ENCODE measurements at places on chromosomes 6 and 20.

- DNase-seq = no peak
Measured at GRCh38 chr6:18166312-18167036, 11.3 kb downstream of the KDM1B start.

DNA sequence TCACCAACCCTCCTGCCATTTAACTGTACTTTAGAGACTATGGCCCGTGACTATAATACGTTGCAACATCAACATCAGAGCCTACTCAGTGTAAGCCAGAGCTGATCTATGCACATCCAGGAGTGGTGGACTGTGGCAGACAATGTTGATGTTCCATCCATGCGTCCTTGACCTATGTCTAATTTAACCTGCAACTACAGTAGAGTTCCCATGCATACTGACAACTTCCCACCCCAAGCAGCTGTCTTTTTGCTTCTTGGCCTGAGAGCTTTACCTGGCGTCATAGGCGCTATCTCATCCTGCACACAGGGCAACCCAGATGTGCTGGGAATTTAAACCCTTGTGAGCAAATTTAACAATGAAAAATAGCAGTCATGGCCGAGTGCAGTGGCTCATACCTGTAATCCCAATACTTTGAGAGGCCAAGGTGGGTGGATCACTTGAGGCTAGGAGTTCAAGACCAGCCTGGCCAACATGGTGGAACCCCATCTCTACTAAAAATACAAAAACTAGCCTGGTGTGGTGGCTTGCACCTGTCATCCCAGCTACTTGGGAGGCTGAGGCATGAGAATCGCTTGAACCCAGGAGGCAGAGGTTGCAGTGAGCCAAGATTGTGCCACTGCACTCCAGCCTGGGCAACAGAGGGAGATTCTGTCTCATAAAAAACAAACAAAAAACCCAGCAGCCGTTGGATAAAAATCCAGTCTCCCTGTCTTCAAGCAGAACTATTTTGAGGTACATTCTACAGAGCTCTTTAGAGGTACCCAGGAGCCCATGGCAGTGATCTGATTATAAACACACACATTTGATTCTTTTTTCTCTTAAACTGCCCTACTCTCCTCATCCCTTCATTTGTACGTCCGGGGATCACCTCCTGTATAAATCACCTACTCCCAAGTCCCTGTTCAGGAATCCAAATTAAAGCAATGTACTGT is 22.0 kb downstream of the PERP start:
- DNase-seq = no peak

DNA sequence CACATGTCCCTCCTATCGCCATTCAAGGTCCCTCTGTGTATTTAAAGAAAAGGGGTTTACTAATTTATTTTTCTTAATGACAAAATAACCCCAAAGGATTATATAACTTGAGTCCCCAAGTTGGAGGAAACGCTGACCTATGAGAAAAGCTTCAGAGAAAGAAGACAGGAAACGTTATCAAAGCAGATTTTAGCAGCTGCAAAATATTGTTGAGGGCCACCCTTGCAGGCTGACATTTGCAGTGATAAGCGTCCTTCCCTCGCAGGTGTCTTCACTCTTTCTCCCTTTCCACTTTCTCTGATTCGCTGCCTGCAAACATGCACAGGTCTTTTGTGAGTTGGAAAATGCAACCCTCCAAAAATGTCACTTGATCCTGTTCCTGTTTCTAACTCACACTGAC is 103.2 kb upstream of the RIPOR2 start:
- DNase-seq = no peak

DNA sequence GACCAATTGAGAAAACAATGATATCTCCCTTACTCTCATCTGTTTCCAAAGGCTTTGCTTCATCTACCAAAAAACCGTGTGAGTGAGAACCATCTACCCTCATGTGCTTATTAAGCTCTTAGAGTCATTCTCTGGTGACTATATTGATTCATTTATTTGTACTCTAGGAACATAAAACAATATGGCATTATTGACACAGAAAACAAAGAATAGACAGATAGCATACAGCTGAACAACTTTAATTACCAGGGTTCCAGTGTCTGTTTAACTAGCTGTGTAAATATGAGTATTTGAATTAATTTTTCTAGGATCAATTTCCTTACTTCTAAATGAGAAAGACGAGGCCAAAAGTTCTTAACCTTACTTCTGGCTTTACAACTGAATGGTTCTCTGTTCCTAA is 31.3 kb upstream of the HEY2 start:
- no peak for DNase-seq

DNA sequence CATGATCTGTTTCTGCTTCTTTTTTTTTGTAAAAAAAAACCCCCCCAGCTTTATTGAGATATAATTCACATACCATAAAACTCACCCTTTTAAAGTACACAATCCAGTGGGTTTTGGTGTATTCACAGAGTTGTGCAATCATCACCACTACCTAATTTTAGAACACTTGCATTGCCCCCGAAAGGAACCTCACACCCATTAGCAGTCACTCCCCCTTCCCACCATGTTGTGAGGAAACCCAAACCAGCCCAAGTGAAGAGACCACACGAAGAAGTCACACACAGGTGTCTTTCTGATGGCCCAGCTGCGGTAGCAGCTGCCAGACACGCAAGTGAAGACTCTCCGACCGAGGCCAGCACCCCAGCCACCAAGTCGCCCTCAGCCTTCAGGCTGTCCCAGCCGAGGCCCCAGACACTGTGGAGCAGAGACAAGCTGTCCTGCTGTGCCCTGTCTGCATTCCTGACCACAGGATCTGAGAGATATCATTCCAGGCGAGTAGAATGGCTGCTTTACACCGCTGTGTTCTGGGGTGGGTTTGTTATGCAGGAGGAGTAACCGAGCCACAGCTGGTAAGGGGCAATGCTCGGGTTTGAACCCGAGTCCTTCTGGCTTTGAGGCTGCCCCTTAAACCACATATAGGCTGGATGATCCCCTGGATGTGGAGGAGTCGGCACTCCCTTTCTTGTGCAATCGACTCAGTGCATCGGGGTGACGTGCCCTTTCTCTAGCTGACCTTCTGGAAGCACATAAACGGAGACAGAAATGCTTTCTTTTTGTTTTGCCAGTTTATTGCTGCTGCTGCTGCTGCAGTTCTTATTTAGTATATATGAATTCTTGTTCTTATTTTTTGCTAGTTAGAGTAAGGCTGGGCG is 59.1 kb upstream of the PTPN1 start:
- DNase-seq = no peak

DNA sequence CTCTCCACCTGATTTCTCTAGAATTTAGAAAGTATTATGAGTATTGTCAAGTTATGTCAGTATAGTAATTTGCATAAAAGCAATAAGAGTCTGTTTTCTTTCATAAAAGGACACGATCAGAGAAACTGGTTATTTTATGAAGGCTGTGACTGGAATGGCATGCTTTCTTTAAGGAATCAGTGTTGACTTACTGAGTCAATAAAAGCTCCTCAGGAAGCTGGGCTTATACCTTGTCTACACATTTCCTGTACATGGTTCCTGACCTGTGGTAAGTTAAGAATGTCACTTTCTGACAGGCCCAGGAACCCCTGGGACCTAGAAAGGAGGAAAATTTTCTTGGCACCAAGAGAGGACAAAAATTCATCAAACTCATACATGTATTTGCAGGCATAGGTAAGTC is 1224.0 kb upstream of the ADGRB3 start:
- no peak for DNase-seq

- DNase-seq = no peak
Measured at GRCh38 chr20:53708129-53708968, 114.7 kb upstream of the ZNF217 start.

DNA sequence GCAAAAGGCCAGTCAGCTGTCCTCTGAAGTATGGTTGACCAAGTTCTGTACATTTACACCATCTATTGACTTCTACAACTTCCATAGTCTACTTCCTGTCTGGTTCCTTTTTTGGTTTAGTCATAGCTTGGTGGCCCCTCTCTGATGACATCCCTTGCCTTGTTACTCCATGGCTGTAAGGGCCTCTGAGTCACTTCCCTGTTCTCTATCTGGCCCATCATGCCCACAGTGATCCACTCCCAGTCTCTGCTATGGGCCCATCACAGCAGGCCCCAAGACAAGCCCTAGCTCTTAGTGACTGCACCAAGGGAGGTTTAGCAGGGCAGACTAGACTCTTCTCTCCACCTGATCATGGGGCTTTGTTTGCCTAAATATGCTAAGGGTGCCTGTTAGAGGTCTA is 441.6 kb downstream of the HACE1 start:
- DNase-seq = no peak

DNA sequence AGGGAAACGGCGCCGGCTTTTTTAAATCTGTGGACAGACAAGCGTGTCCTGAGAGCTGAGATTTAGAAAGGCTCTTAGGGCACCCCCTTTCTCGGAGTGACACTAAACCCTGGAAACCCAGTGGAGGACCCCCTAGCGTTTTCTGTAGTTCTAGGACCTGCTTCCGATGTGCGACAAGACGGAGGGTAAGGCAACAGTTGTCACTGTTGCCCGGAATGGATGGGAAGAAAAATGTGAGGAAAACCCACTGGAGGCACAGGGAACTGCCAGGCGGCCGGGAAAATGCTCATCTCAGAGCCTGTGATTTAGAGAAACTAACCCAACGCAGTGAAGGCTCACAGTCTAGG is 551 bp upstream of the ATP5F1E start:
- DNase-seq = no peak

GRCh38 chr6:7201732-7202541 is 94.2 kb downstream of the RREB1 start:
- DNase-seq = no peak

DNA sequence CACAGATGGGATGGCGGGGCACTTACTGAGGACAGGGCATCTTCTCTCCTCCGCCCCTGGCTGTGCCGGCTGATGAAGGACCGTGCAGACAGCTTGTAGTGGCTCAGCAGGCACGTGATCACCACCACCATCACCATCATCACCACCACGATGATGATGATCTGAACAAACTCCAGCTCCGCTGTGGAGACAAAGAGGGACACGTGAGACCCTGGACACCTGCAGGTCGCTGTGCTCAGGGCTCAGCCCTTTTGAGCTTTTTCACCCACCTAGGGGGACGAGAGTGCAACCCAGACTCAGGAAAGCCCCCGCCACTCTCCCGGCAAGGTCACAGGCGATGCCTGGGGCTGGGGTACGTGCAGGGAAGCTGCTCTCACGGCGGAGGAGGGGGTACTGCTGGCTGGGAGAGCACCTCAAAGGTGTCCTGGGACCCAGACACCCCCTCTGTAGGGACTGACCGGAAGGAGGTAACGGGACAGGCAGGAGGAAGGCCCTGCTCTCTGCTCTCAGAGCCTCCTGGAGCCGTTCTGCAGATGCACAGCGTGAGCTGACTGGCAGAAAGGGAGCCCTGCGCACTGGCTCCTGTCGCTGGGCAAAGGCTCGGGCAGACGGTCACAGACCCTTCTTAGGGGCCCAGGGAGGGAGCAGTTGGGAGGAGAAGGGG is 39.4 kb upstream of the ZBP1 start:
- DNase-seq = no peak

GRCh38 chr20:33067806-33068205 is 11.6 kb upstream of the BPIFB4 start:
- DNase-seq = no peak

DNA sequence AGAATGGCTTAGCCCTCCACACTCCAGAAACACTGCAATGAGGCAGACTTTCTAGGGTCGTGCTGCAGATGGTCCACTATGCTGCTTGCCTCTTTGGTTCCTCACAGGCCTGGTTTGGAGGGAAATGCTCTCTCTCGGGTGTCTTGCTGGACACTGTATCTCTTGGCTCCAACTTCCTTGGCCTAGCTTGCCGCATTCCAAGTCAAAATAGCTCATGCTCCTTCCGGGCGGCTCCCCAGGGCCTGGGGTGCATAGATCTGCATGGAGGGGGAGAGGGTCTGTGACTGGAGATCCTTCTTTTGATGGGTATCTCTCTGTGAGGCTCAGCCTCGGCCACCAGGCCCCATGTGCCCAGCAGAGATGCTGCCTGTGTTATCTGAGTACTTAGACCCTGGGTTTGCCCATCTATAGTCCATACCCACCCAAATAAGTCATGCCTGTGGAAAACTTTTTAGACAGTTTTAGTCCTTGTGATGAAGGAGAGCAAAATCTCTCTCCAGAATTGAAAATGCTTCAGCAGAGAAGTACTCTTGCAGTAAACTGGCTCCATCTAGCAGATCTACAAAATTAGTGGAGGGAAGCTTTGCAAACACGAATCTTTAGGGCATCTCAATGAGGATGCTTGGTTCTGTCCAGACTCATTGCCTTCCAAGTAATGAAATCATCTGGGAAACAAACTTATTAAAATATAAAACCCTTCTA is 264.1 kb upstream of the RIN2 start:
- DNase-seq = no peak

- DNase-seq = no peak
Measured at GRCh38 chr6:7617801-7618764, 28.1 kb downstream of the SNRNP48 start.

- no peak for DNase-seq
Measured at GRCh38 chr6:143696664-143697000, 18.9 kb downstream of the PHACTR2 start.

- no peak for DNase-seq
Measured at GRCh38 chr6:127738423-127738822, 161.4 kb downstream of the C6orf58 start.

GRCh38 chr6:150018846-150019580 is 6.3 kb downstream of the RAET1L start:
- no peak for DNase-seq

GRCh38 chr6:46284475-46284874 is 113.7 kb upstream of the ENPP5 start:
- DNase-seq = no peak

GRCh38 chr6:15626878-15627674 is 35.8 kb downstream of the DTNBP1 start:
- no peak for DNase-seq

DNA sequence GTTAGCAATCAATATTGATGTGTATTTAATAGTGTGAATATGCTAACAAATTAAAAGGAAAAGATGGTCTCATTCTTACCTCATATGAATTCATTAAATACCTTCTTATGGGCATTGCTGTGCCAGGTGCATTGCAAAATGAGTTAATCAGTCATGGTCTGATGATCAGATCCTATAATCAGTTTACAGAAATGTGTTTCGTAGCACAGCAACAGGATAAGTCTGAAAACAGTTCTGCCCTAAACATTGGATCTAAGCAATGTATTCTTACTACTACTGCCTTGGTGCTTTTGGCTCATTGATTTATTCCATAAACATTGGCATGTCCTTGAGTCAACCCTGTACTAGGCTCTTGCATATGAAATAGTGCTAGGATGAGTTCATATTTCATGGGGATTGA is 417.0 kb upstream of the JAG1 start:
- no peak for DNase-seq

- no peak for DNase-seq
Measured at GRCh38 chr6:124984668-124985338, 22.6 kb downstream of the RNF217 start.

GRCh38 chr6:166586424-166587156 is at the start of gene RAMACL:
TSS of gene RAMACL (minus strand) at chr6:166586678. CDS start at chr6:166586477, 201 bp downstream.
- no peak for DNase-seq

GRCh38 chr20:11329271-11329670 is 588.4 kb upstream of the BTBD3 start:
- DNase-seq = no peak

GRCh38 chr6:26743157-26743821 is 83.7 kb upstream of the ZNF322 start:
- no peak for DNase-seq

GRCh38 chr20:4962241-4962855 is 39.0 kb downstream of the SLC23A2 start:
- DNase-seq = no peak
